ENCODE measurements at places on chromosomes 11 and 22.
A peak's percentile ranks its signal among the peaks of the same experiment; 100 is the strongest.

- DNase-seq = no peak
These were observed 10.7 kb upstream of the ARL14EP start for GRCh38 chr11:30312243-30312642.

DNA sequence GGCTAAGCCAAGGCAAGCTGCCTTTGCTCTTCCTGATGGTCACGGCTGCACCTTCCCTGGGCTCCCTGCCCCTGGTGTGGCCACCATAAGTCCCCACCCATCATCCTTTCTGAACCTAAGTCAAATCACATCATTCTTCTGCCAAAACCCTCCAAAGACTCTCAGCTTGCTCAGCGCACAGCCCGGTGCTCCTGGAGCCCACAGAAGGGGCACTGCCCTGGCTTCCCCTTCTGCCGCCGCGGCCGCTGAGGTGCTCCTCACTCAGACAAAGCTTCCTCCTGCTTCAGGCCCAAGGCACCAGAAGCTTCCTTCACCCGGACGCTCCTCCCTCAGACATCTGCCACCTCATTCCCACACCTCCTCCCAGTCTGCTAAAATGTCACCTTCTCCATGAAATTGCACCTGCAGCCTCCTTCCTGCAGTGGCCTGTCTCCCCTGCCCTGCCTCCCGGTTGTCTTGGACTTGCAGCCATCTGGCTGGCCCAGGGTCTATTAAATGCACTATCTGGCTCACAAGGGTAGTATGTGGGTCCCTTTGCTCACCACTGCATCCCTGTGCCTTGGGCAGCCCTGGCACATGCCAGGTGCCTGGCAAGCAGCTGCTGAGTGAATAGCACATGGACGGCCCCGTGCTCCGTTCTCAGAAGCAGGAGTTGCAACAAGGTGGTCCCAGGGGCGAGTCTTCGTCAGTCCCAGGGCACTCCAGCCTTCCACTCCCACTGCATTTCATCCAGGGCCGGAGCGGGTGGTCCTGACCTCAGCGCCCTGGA is 108.2 kb downstream of the WNT7B start:
- DNase-seq = no peak

GRCh38 chr22:49064836-49065235 is 762.8 kb downstream of the BRD1 start:
- DNase-seq = no peak

DNA sequence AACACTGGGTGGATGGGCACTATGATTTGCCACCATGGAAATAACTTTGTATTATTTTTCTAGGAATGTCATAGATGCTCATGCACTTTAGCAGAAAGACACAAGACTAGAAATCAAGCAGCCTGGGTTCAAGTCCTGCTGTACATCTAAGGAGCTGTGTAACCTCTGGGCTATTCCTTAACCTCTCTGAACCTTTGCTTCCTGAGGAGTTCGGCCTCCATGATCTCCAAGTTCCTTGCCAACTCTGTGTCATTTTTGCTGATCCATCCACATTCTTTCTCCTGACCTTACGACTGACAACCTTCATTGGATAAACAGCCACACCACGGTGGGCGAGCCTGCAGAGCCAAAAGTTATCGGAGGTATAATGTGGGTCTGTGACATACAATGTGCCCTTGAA is 24.1 kb downstream of the ETS1 start:
- no peak for DNase-seq

GRCh38 chr11:65446446-65447277 is 24.1 kb downstream of the NEAT1 start:
- no peak for DNase-seq

GRCh38 chr11:112229746-112230433 is 3.7 kb downstream of the PTS start:
- no peak for DNase-seq

DNA sequence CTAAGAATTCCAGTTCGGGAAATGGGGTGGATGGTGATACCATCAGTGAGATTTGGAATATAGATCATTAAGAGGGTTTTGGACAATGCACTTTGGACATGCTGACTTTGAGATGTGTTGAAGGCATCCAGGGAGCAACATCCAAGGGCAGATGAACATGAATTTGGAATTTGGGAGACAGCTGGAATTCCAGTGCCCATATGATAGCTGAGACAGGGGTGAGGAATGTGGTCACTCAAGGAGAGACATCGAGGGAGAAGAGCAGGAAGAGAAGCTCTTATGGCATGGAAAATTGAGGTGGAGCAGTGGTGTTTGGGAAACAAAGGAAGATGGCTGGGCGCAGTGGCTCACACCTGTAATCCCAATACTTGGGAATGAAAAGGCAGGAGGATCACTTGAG is 11.8 kb upstream of the MICAL2 start:
- DNase-seq = no peak

DNA sequence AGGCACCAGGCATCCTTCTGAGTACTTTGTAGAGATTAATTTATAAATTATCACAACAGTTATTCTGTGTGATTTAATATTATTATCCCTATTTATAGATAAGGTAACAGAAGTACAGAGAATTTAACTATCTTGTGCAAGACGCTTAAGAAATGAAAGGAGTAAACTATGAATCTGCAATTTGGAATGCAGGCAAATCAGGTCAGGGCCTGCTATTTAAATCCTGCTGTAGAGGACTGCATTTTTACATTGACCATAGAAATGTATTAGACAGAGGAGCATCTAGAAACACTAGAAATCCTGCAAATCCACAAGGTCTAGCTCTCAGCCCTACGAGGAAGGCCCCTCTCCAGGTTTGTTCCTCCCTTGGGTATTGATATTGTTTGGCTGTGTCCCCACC is 336.2 kb downstream of the ETS1 start:
- no peak for DNase-seq

DNA sequence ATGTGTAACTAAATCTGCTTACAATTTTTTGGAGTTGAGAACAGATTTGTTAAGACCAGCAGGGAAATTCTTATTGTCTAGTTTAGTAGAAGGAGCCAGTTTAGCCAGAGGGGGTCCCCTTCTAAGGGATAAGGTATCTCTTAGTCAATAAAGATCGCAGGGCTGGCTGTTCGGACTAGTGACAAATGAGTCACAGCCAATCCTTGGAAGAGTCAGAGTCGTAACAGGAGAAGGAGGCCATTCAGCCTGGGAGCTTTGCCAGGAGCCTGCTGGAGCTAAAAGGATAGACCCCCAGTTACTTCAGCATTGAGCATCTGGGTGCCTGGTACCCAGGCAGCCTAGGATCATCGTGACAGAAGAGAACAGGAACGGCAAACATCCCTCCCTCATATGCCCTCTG is 191.6 kb upstream of the ARHGAP20 start:
- no peak for DNase-seq

- no peak for DNase-seq
These were observed 38.0 kb downstream of the CLDN25 start for GRCh38 chr11:113817626-113818025.

GRCh38 chr11:71933141-71933933 is 4.5 kb downstream of the RNF121 start:
- DNase-seq = no peak

DNA sequence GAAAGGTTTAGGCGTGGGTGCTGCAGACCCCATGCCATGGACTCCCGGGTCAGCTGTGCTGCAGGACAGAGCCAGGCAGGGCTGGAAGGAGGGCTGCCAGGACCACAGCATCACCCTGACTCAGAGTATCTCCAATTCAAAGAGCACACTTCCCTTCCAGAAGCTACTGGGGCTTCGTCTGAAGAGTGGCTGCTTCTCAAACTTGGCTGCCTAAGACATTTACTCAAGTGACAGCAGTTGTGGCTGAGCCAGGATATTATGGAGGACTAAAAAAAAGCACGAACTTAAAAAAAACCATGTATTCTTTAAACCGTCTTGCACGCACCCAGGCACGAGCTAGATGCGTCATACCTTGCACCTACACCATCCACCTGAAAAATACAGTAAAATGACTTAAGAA is 13.0 kb upstream of the BID start:
- DNase-seq = no peak

DNA sequence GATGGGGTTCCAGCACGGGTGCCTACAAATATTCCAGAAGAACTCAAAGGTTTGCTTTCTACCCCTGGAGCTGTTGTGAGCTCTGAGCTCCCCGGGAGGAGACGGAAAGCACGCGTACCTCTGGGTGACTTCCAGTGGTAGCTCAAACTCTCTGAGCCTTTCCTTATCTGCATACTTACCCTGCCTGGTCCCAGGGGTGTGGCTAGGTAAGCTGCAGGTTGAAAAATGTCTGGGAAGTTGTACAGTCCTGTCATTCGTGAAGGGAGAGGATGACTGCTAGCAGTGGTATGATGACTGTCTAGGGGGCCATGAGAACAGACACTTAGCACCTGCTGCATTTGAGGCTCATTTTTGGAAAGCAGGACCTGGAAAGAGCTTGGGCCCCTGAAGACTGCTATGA is 111.5 kb downstream of the DSCAML1 start:
- DNase-seq = no peak

DNA sequence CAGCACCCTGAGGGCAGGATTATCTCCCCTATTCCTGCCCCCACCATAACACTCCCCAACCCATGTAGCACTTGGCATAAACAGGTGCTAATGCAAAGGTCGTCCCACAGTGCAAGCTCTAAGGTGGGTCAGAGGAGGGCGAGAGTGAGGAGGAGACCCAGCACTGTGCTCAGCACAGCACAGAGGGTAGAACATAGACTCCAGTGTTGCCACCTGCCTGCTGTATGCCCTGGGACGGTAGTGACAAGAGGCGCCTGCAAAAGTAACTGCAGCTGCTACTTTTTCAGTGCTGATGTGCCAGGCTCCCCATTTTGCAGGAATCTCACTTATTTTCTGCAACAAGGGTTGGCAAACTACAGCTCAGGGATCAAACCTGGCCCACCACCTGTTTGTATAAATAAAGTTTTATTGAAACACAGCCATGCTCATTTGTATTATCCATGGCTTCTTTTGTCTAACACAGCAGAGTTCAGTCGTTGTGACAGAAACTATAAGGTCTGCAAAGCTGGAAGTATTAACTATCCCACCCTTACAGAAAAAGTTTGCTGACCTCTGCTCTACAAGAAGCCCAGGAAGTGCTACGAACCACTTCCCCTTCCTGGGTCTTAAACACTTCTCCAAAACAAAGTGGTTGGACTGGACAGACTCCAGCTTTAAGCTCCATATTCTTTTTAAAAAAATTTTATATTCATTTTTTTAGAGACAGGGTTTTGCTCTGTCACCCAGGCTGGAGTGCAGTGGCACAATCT is 16.9 kb upstream of the CDC42BPG start:
- no peak for DNase-seq

GRCh38 chr11:2298795-2299761 is 2.6 kb downstream of the C11orf21 start:
- DNase-seq = peak; percentile 36

DNA sequence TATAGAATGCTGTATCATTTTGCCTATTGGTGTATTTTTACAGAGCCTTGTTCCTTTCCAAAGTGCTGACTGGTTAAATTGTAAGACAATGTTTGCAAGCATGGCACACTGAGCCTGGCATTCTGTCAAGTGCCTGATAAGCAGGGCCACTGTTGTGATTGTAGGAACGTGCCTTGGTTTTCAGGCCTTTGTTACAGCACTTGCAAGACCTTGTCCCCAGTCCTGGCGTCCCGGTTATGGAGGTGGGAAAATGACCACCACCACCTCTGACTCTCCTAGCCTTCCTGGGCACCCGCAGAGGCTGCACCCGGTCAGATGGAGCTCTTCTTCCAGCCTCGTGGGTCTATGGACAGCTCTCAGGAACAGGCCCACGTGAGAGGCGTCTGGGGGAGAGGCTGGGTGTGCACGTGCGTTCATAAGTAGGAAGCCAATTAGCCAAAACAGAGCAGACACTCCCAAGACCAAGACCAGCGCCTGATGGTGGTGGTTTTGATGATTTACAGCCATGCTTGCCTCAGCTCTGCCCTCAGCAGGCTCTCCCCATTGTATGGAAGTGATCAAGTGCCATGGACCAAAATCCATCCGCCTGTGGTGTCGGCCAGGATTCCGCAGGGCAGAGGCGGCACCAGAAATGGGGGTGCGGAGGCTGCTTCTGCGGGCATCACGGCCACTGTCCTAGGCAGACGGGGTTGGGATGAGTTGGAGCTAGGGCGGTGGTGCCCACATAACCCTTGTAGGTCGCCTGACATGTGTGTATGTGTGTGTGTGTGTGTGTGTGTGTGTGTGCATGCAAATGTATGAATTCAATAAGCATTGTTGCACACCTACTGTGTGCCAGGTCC is 89.8 kb downstream of the RTL6 start:
- no peak for DNase-seq

DNA sequence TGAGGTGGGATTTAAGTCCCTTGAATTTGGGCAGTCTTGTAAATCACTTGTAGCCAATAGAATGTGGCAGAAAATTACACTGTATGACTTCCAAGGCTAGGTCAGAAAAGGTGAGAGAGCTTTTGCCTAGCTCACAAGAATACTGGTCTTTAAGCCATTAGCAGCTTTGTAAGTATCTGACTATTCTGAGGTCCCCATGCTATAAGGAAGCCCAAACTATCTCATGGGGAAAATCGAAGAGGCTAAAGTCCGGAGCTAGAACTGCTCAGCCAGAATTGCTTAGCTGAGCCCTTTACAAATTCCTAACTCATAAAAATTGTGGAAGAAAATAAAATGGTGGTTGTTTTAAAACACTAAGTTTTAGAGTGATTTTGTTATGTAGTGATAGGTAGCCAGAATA is 13.0 kb downstream of the FAR1 start:
- no peak for DNase-seq

- DNase-seq = no peak
These were observed 31.2 kb upstream of the SPON1 start for GRCh38 chr11:13931356-13931755.

GRCh38 chr22:22410121-22410520 is 98.4 kb downstream of the ZNF280B start:
- no peak for DNase-seq

- DNase-seq = no peak
These were observed 7.5 kb upstream of the POLDIP3 start for GRCh38 chr22:42622061-42622710.

- no peak for DNase-seq
These were observed 18.3 kb downstream of the ANKK1 start for GRCh38 chr11:113405724-113406478.

- DNase-seq = no peak
These were observed 1.4 kb downstream of the SH3BP1 start for GRCh38 chr22:37640591-37641560.

DNA sequence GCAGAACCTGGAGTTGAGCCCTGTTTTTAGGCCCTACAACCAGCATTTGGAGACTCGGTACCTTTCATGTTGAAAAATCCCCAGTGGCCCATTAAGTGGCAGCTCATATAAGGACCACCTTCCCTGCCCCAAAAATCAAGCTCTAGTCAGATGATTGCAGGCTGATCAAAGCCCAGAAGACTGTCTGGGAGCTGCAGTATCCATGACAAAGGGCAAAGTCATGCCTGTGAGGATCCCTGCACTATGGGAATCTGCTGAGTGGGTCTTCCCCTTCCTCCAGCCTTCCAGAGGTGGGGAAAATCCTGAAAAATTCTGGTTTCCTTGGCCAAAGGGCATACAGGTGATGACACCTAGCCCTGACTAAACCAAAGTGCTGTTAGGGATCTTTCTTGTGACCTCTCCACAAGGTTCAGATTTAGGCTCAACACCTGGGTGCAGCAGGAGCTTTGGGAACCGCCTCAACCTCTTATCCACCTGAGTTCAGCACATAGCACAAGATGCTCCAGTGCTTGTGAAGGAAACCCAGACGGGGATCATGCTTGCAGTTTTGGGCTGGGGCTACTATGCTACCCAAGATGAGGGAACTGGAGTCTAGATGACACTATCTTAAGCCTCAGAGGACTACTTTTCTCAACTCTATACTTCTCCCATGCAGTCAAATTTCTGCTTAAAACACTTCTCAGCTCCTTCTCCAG is 1.2 kb upstream of the TRIM3 start:
- DNase-seq = no peak

- no peak for DNase-seq
These were observed 201.6 kb upstream of the NAV2 start for GRCh38 chr11:19511066-19511412.

GRCh38 chr11:91932151-91932821 is 292.3 kb upstream of the FAT3 start:
- DNase-seq = no peak

Data from stimulated activated naive CD8-positive, alpha-beta T cell treated with anti-CD3 and anti-CD28 coated beads, Interleukin-15, amount 100 ng/mL, for 72 hours (primary cell).